Stimulated activated CD8-positive, alpha-beta memory T cell treated with anti-CD3 and anti-CD28 coated beads, Interleukin-4, amount 100 ng/mL, for 1 hour (primary cell): ENCODE measurements at places on chromosomes 1 and 21.

GRCh38 chr1:2115702-2116341 lies 65.6 kb downstream of the PRKCZ start:
- no peak for DNase-seq

- DNase-seq = no peak
Observed at GRCh38 chr1:88982055-88982454, 10.4 kb downstream of the KYAT3 start.

GRCh38 chr1:41363591-41364320 lies 2.5 kb downstream of the FOXO6 start:
- no peak for DNase-seq

DNA sequence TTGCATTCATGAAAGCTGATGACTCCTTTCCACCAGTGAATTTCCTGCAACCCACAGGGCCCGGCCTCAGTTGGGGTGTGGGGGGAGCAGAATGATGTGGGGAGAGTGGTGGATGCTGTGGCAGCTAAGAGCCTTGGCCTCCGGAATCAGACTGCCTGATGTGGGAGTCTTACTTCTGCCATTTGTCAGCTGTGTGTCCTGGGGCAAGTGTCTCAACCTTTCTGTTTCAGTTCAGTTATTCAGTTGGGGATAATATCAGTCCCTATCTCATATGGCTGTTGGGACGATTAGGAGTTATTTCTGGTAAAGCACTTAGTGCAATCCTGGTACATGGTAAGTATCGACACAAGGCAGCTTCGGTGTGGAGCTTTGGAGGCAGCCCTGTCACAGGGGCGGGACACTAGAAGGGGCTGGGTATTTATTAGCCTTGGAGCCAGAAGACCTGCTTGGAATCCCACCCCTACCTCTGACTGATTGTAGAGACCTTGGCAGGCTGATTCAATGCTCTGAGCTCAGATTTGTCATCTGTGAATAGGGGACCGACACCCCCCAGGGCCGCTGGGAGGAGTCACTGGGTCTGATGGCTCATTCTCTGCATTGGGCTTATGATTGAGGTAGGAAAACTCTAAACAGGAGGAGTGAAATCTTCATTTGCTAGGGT lies 19.6 kb downstream of the ARHGEF10L start:
- DNase-seq = no peak

- no peak for DNase-seq
Observed at GRCh38 chr1:12296016-12296415, 66.2 kb downstream of the VPS13D start.

DNA sequence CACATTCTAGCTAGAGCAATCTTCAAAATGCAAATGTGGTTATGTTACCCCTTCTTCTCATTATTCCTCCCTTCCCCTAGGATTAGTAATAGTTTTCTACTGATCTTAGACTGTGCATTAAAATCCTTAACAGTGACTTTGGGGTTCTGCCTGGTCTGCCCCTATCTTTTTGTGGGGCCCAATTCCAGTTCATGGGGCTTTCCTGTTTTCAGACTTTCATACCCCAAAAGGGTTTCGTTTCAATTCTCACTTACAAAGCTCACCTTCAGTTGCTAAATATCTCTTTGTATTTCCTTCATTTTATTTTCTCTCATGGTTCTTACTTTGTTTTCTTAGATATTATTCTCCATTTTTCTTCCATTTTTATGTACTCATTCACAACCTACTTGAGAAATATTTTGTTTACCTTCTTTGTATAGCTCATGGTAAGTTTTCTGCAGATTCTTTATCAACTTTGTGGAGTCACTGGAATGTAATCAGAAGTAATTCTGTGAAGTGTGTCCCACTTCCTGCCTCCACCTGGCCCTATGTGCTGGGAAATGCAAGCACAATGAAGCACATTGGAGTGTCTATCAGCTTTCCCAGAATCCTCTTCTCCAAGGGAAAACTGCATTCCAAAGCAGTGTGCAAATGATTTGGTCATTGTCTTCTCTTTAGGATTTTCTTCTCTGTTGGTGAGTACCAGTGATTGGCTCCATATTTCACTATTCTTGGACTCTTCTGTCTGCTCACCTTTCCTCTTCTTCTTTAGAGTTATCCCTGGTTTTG lies 350.2 kb downstream of the ZNF326 start:
- no peak for DNase-seq

DNA sequence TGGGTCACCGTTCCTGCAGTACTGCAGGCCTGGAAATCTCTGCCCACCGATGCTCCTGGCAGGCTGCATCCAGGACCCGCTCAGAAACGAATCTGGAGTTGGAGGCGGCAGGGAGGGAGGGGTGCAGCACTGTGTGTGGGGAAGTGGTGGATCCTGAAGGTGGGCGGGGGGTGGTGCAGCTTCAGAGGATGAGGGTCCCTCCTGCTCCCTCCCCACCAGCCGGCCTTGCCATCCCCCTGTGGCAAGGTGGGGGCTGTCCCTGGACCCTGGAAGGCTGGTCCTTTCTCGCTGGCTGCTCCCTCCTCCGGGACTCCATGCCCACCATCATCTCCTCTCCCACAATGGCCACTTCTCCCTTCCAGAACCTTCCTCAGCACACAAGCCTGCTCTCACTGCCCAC lies 60.4 kb downstream of the B3GALT5 start:
- DNase-seq = no peak

GRCh38 chr1:188706742-188707141 lies 1770.9 kb downstream of the BRINP3 start:
- DNase-seq = no peak

- DNase-seq = no peak
Observed at GRCh38 chr1:7383671-7384520, 387.2 kb upstream of the VAMP3 start.

DNA sequence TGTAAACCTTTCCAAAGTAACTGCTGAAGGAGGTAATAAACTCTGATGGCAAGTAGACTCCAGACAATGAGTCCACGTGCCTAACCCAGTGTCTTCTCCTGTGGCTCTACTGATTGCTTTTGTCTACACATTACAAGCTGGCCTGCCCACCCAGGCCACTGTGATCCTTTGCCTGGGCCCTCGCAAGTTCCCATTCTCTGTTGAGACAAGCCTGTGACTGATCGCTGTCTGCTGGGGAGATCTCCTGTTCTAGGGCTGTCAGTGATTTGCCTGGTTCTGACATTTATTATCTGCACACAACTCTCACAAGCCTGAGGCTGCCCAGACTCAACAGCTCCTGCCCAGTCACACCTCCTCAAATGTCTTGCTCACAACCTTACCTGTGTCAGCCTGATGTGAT lies 81.4 kb downstream of the CYYR1 start:
- no peak for DNase-seq

- DNase-seq = no peak
Observed at GRCh38 chr21:43300496-43301408, 126.2 kb downstream of the SIK1 start.

DNA sequence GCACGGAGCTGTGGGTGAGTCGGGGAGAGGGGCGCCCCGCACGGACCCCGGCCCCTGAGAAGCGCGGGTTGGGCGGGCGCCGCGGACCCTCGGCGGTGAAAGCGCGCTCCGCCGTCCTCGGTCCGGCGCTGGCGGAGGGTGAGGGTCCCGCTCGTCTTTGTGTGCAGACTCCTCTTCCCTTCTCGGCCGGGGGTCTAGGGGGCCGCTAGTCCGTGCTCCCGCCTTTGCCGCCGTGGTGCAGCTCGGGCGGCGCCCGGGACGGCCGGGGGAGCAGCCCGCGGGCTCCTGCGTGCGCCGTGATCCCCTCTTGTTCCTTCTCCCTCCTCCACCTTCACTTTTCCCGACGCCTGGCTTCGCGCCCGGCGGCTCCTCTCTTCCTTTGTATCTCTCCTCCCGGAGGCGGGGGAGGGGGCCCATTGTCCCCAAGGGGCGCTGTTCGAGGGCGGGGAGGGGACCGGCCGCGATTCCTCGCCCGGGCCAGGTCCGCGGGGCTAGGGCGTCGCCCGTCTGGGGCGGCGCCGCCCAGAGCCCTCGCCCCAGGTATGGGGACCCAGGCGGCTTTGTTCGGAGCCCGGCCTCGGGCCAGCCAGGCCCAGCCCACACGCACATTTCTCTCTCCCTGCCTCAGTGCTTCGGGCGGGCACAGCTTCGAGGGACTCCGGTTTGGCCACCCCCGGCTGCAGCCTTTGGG lies 519 bp downstream of the FNBP1L start:
- no peak for DNase-seq

DNA sequence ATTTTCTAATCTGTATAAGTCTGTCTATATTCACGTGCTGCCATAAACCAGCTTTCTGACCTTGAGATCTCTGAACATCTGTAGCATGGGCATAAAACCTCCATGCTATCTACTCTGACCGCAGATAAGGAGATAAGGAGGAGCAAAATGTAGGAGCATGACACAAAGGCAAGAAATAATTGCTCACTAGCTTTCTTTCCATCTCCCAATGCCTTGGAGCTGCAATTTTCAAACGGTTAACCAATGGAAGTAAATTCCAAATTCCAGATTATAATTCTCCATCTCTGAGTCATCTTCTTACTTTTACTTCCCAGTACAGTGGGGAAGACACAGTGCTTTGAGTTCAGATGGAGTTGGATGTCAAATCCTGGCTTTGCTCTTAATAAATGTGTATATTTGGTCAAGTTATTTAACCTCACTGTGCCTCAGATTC lies 41.6 kb downstream of the CD58 start:
- DNase-seq = no peak

DNA sequence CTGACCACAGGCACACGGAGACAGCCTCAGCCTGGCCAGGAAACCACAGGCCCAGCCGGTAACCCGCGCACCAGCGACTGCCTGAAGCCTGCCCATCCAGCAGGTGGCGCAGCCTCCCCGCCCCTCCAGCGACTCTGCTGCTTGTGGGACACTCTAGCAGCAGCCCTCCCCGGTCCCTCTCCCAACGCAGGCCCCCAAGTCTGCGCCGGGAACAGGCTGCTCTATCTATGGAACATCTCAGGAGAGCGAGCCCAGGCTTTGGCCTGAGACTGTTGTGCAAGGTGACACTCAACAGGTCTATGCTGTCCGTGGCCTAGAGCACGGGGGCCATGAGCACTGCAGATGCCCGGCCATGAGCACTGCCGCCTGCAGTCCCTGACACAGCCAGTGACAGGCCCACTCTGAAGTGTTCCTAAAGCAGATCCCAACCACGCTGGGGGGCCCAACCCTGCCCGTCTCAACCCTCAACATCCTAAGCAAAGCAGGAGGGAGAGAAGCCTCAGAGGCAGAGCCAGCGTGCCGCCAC lies 28.4 kb downstream of the WDR4 start:
- no peak for DNase-seq

DNA sequence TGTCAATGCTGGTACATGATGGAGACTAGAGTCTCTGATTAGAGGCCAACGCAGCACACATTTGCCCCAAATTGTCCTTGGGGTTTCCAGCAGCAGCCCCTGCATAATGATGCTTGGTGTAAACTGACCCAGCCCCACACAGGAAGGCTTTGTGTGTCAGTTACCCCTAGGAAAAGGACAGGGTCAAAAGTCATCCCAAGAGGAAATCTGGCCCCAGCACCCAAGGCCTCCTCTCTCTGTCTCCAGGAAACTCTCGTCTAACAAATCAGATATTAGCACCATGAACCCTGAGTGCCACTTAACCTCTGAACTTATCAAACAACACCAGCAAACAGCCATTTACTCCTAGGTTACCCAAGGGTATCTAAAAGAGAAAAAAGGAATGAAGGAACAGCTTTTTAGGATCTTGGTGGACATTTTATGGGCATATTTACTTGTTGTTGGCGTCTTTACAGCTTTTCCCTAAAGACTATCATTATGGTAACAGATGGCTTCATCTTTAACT lies 84.5 kb downstream of the PSMG1 start:
- DNase-seq = no peak

DNA sequence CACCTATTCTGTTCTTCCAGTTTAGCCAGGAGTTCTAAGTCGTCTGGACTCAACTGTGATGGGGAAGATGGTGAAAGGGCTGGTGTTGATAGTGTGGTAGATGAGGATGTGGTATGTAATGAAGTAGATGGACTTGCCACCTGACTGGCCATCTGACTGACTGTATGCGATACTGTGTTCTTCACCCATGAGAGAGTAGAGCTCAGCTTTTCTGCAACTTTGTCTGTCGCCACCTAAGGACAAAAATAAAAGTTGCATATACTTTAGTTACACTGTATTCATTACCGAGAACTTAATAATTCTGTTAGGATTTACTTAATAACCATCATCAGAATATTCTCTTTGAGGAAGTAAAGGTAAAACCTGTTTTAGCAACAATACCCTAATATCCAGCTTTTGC lies 48.5 kb downstream of the EVI5 start:
- DNase-seq = no peak

- no peak for DNase-seq
Observed at GRCh38 chr1:161121834-161122233, 3.9 kb downstream of the NIT1 start.

DNA sequence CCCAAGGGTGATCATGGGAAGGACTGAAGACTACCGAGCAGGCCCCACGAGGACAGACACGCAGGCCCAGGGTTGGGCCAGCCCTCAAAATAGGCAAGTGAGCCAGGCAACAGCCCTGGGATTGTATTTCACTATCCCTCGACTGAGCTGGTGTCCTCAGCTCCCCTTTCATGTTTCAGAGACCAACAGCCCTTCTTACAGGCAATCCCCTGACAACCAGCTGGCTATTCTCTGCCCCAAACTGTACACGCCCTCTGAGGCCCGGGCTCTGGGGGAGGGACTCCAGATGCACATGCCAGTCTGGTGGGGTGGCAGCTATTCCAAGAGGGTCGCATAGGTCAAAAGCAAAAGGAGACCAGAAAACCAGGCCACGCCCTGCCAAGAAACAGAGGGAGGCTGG lies 243.0 kb downstream of the TOMM20 start:
- no peak for DNase-seq

GRCh38 chr1:69737527-69738185 lies 169.9 kb downstream of the LRRC7 start:
- DNase-seq = no peak

- DNase-seq = no peak
Observed at GRCh38 chr1:51219022-51219421, 17.1 kb upstream of the RNF11 start.

- DNase-seq = no peak
Observed at GRCh38 chr1:19793360-19794046, 6.2 kb downstream of the TMCO4 start.

DNA sequence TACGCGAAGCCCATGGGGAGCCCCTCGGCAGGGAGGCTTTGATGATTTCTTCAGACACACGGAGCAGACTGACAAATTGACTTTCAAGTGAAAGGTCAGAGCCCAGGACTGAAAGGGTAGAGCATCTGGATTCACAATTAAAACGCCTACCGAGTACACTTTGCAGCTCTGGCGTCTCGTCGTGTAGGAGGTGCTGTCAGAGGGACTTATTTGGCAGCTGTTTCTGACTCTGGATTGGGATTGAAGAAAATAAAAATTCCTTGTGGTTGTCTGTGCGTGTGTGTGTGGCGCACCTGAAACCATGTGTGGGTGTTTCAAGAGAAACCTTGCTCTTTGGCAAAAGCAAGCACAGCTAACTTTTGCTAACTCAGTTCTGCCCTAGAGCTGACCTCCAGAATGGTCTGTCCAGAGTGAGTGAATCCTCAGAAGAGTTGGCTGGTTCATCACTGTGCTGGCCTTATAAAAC lies 348.7 kb downstream of the HLX start:
- DNase-seq = no peak

GRCh38 chr1:56415258-56415657 lies 164.1 kb downstream of the PLPP3 start:
- DNase-seq = no peak

- no peak for DNase-seq
Observed at GRCh38 chr1:228872080-228872479, 136.8 kb downstream of the RHOU start.

- DNase-seq = no peak
Observed at GRCh38 chr21:32082466-32082865, 196.4 kb downstream of the MIS18A start.
